Naive thymus-derived CD4-positive, alpha-beta T cell (primary cell): ENCODE measurements at places on chromosomes 2 and 18. TPM values are rescaled to one million over a fixed set of nuclear protein-coding genes. Genes with fewer than 3 reads are reported as not detected.

- no peaks in the 10 kb centered on the region for H3K4me1 ChIP-seq
- no peaks in the 10 kb centered on the region for H3K27me3 ChIP-seq
- H3K27ac ChIP-seq = no peak overlapping the region
Measured at GRCh38 chr2:67295406-67295805, 101.7 kb upstream of the ETAA1 start.

DNA sequence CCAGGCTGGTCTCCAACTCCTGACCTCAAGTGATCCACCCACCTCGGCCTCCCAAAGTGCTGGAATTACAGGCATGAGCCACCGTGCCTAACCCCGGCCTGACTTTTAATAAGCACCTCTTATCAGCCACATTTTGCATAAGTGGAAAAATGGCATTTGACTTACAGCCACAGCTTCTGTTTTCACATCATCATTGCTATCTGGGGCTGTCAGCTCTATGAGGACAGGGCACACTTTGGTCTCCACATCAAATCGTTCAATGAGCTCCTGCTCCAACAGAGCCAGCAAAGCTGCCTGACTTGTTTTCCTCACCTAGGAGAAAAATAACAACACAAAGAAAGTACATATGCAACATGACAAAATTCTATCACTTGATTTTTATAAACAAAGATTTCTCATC, 26.4 kb downstream of the PPP4R1 start:
- no peak overlapping the region for H3K4me3 ChIP-seq
- H3K27me3 ChIP-seq = no peaks in the 10 kb centered on the region

Gene TIA1
- total RNA-seq = 95.3 TPM

- peaks cover 62% of the 10 kb centered on the region for H3K4me1 ChIP-seq
- H3K27ac ChIP-seq = no peak overlapping the region
- no peak overlapping the region for H3K4me3 ChIP-seq
- no peak for DNase-seq
- no peaks in the 10 kb centered on the region for H3K36me3 ChIP-seq
Measured at GRCh38 chr2:37583867-37584266, 87.6 kb downstream of the CDC42EP3 start.

GRCh38 chr2:130832296-130832940, 4.3 kb upstream of the ARHGEF4 start:
- no peak overlapping the region for H3K27ac ChIP-seq
- no peak for DNase-seq
- H3K27me3 ChIP-seq = no peaks in the 10 kb centered on the region
- H3K36me3 ChIP-seq = no peaks in the 10 kb centered on the region
- no peak overlapping the region for H3K4me3 ChIP-seq

Gene TNFAIP6
- not detected for total RNA-seq

- no peaks in the 10 kb centered on the region for H3K4me1 ChIP-seq
- no peaks in the 10 kb centered on the region for H3K27me3 ChIP-seq
- DNase-seq = no peak
- H3K36me3 ChIP-seq = no peaks in the 10 kb centered on the region
- no peak overlapping the region for H3K27ac ChIP-seq
Measured at GRCh38 chr2:240961910-240962299, 36.5 kb upstream of the SNED1 start.

DNA sequence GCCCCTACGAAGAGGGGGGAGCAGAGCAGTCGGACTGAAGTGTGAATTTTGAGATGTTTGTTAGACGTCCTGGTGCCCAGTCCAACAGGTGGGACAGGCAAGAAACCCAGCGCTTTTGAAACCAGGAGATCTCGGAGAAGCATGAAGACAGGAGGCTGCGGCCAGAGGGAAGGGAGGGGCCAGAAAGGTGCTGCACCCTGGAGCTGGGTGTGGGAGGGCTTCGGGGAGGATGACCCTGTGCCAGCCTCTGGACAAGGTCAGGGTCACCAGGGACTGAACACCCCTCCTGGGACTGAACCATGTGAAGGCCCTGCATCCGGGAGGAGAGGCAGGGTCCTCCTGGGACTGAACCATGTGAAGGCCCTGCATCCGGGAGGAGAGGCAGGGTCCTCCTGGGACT, 6.1 kb downstream of the TMEM18 start:
- no peaks in the 10 kb centered on the region for H3K4me1 ChIP-seq
- DNase-seq = no peak
- H3K27me3 ChIP-seq = no peaks in the 10 kb centered on the region
- H3K27ac ChIP-seq = no peak overlapping the region
- no peak overlapping the region for H3K4me3 ChIP-seq
- H3K36me3 ChIP-seq = peaks cover 4% of the 10 kb centered on the region

- H3K27me3 ChIP-seq = no peaks in the 10 kb centered on the region
- H3K27ac ChIP-seq = no peak overlapping the region
- no peaks in the 10 kb centered on the region for H3K36me3 ChIP-seq
Measured at GRCh38 chr2:224976629-224977525, 65.4 kb downstream of the DOCK10 start.

- no peak overlapping the region for H3K4me3 ChIP-seq
- no peaks in the 10 kb centered on the region for H3K4me1 ChIP-seq
- no peaks in the 10 kb centered on the region for H3K36me3 ChIP-seq
- no peaks in the 10 kb centered on the region for H3K27me3 ChIP-seq
- no peak for DNase-seq
Measured at GRCh38 chr2:236663287-236664101, 93.9 kb downstream of the ACKR3 start.

DNA sequence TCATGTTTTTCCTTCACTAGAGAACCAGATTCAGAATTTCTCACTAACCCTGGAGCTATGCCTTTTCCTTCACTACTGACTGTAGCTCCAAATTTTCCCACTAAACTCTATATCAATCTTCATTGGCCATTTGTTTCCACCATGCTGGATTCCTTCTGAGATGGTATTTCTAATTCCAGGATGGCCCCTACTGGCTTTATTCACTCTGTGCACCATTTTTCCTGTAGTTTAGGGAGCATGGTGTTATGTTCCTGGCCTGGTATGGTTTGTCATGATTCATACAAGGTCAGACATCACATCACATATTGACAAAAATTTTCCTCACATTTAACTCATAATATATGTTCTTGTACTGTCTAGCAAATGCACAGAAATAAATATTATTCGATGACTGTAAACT, 229.2 kb upstream of the TFPI start:
- no peak for DNase-seq
- H3K27ac ChIP-seq = no peak overlapping the region
- no peak overlapping the region for H3K4me3 ChIP-seq
- no peaks in the 10 kb centered on the region for H3K27me3 ChIP-seq

DNA sequence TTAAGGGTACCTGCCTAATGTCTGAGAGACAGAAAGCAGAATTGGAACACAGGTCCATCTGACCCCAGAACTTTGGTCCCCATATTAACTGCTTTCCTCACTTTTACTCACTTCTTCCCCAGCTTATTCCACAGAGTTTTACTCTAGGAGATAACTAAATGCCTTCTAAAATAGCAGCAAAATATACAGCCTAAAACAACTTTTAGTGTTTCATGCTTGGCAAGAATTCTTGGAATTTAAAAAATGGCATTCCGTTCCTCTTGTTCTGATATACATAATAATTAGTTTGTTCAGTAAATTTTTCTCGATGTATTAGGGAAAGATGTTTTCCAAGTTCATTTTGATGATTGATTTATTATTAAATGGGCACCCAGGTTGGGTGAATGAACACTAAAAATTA, 151.9 kb downstream of the FHOD3 start:
- no peaks in the 10 kb centered on the region for H3K27me3 ChIP-seq
- no peaks in the 10 kb centered on the region for H3K36me3 ChIP-seq
- DNase-seq = no peak

Gene INPP4A
- total RNA-seq = 145 TPM
